ENCODE measurements at places on chromosomes 2 and 18.

GRCh38 chr2:222430681-222431080 lies 6.3 kb downstream of the SGPP2 start:
- DNase-seq: no peak

DNA sequence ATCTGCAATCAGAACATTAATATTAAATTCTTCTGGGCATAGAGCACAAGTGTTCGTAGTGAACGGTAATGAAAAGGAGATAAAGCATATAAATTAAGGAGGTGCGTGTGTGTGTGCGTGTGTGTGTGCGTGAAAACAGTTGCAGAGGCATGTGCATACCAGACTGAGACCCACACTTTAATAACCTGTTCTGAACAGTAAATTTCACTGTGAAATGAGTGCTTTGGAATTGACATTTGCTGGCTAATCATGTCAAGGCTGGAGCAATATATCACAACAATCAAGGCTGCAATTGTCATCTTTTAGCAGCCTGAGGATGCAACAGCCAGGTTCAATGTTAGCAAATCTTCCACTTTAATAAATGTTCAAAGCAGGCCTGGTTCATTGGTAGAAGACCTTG lies 57.9 kb downstream of the DCDC2C start:
- DNase-seq: no peak

DNA sequence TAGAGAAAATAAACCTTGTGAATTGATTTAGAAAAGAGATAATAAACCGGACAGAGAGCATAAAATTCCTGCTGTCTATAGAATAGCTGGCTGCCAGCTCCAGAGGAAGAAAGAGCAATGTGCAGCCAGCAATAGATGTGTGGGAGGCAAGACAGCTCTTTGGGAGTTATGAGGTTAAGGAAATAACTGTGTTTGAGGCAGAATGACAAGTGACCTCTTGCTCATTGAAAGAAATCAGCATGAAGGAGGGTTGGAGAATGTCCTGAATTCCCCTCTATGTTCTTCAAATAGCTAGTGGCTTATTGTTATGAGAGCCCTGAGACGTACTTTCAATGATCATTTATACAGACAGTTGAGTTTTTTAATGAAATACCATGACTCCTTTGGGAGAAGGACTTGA lies 1009.9 kb upstream of the NXPH2 start:
- no peak for DNase-seq

DNA sequence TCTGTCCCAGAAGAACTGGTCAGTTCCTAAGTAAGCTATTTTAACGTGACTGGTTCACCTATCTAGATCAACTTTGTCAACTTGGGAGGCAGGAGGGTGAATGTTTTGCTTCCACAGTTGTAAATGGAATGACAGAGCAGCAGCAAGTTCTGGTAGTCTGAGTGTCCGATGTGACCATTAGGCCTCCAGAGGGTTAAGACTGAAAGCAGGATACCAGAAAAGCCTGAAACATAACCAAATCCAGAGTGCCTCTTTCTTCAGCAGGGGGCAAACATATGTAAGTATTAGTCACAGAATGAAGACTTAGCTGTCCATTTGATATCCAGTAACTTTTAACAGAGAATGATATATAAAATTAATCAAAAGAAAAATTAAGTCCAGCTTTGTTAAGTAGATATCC lies 9.2 kb downstream of the HOXD3 start:
- DNase-seq: no peak

- no peak for DNase-seq
Measured at GRCh38 chr2:68577183-68577582, 66.2 kb upstream of the PROKR1 start.

GRCh38 chr2:100397976-100398375 lies 19.5 kb downstream of the CHST10 start:
- DNase-seq: no peak

- no peak for DNase-seq
Measured at GRCh38 chr2:188244383-188244782, 47.3 kb upstream of the GULP1 start.

- peak; percentile 25 for DNase-seq
Measured at GRCh38 chr2:30336978-30337841, 105.9 kb downstream of the LBH start.

DNA sequence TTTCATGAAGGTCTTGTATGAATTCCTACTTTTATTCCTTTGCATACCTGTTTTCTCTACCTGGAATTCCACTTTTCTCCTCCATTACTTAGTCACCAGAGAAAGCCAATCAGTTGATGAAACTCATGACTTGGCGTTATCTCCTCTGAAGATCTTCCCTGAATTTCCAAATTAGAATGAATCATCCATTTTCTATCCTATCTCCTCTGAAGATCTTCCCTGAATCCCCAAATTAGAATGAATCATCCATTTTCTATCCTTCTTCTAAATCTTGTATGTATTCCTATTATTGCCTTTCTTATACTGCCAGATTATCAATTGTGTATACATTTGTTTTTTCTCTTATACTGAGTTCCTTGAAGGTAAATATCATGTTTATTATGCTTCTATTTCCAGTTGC lies 440.4 kb downstream of the CCDC85A start:
- DNase-seq: no peak

- no peak for DNase-seq
Measured at GRCh38 chr2:64259312-64259711, 115.1 kb upstream of the PELI1 start.

GRCh38 chr2:180472133-180472532 lies 465.0 kb upstream of the CWC22 start:
- no peak for DNase-seq

- DNase-seq: no peak
Measured at GRCh38 chr2:160499865-160500264, 6.3 kb upstream of the RBMS1 start.

DNA sequence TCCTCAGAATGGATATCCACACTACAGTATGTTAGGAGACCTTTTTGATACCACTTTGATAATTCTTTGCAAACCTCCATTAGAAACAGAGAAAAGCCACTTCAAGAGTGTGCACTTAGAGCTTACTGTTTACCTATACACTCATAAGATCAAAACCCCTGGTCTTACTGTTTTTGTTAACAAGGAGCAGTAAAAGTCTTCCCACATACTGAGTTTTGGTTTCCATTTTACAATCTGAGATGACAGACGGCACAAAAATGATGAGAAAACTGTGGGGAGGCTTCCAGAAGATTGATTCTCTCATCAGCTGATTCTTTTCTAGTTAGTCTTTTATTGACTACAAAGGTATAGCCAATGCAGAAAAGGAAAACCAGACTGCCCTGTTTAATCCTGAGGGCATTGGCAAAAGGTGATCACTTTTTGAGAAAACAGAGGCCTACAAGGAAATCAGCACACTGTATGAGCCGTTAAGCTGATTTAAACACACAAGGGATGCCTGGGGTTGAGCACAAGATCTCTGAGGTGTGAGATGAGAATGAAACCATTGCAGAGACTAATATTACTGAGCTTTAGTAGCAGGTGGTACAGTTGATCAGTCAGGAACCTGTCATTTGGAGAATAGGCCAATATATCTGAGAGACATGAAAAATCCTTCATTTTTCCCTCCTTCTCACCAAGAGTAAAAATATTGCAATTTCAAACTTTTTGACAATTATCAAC lies 368.6 kb downstream of the GRB14 start:
- DNase-seq: no peak

DNA sequence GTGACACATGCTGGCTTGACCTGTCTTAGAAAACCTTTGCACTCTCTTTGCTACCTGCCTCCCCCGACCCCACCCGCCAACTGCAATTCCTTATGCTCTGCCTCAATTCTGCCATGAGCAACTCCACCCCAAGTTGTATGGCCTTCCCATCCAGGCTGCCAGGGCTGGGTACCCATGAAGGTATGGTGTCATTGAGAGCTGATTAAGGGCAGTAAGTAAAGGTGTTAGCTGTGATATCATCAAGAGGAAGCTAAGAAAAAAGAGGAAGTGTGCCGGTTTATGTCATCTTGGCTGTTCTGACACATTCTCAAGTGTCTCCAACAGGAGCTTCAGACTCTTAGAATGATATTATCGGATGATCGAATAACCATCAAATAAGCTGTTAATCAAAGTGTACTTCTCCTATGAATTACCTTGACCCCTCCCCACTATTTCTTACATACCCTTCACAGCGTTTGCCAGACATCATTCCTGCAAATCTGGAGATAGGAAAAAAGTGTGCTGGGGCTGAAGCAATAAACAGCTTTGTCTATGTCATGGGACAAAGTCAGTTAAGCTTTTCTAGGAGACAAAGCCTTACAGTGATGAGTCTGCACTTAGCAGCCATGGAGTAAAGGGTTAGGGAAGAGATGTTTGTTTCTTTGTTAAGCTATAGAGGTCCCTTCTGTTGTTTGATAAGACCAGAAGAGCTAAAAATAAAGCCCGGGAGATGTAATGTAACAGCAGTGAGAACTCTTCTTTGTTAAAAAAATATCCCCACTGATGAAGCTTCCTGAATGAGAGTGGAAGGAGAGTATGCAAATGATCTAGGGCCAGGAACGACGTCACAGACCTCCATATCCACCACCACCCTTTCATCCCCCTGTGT lies 40.4 kb upstream of the SMAD2 start:
- DNase-seq: no peak

DNA sequence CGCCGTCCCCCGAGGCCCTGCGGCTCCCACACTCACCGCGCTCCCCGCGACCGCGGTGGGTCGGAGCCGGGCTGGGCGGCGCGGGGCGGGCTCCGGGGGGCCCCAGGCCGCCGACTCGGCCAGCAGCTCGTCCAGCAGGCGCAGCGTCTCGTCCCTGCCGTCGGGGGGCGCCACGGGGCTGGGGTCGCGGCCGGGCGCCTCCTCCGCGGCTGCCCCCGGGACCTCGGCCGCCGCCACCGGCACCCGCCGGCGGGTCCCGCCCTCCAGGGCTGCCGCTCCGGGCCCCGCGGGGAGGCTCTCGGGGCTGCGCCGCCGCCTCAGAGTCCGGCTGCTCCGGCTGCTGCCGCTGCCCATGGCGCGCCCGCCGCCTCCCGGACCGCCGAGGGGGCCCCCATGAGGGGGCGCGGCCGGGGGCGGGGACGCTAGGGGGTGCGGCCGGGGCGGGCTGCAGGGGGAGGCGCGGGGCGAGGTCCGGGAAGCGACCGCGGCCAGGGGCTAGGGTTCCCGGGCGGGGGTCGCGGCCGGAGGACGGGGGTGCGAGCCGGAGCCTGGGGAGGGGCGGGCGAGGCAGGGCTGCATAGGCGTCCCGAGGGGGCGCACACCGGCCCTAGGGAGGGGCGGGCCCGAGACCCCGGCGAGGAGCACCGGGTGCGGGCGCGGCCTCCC lies at the start of gene CYS1:
CYS1 (minus strand) TSS at position 542 of the 666 bp plus-strand sequence; CDS start at position 354, 188 bp downstream.
- no peak for DNase-seq

- DNase-seq: no peak
Measured at GRCh38 chr2:234240917-234241316, 190.4 kb downstream of the SPP2 start.

DNA sequence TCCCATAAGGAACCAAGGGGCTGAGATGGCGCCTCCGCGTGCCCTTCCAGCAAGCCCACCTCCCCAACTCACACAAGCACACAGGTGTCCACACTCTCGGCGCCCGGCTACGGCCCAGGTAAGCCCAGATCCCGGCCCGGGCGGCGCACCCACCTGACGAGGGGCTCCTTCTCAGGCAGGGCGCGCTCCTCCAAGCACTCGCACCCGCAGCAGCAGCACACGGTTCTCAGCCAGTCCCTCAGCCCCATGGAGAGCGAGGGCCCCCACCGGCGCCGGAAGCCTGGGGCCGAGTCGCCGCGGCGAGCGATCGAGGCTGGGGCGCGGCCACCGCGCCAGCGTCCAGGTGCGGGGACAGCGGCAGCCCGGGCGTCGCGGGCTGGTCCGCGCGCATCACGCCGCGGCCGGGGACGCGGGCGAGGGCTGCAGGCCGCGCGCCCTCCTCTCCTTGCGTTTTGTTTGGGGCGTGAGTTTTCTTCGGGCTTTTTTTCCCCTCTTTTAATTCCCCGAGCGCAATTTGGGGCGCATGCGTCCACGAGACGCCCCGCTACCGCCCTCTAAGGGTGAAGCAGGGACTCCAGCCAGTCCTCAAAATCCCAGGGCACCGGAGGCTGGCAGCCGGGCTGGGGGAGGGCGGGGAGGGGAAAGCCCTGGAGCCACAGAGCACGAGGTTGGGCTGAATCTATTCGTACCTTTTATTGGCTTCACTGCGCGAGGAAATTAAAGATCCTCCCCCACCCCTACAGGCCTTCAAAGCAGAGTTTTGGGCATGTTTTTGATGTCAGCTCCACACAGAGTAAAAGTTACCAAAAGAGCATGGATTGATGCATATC lies at the start of gene MREG:
MREG (minus strand) TSS at position 472 of the 830 bp plus-strand sequence; CDS start at position 248, 224 bp downstream.
- peak; percentile 66 for DNase-seq

- DNase-seq: no peak
Measured at GRCh38 chr2:236088368-236089057, 79.7 kb downstream of the GBX2 start.

- no peak for DNase-seq
Measured at GRCh38 chr2:75896779-75897366, 186.2 kb upstream of the GCFC2 start.

DNA sequence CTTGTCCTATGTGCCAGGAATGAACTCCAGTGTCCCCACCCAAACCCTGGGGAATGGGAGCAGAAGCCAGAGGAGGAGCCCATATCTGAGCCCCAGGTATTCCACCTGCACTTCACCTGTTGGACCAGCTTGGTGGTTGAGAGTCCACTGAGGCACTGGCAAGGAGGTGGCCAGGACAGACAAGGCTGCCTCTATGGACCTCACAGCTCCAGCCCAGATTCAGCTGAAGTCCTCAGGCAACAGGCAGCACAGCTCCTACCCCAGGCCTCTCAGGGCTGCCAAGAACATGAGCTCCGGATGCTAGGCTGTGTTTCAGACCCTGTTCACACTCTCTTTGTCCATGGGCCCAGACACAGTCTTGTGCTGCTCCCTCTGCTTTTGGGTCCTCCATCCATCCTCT lies 2.9 kb upstream of the IL1F10 start:
- no peak for DNase-seq

DNA sequence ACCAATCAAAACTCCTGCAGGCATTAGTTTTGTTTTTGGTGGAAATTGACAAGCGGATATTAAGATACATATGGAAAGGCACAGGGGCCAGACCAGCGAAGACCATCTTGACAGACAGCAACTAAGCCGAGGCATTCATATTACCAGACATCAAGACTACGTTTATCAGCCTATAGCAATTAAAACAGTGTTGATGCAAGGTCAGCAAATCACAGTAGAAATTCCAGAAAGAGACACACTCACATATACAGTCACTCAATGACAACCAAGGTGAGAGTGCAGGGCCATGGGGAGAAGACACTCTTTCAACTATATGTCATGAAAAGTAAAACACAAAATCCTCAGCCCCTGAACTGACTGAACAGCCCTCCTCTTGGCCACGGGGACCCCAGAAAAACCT lies 164.6 kb downstream of the TPO start:
- no peak for DNase-seq

DNA sequence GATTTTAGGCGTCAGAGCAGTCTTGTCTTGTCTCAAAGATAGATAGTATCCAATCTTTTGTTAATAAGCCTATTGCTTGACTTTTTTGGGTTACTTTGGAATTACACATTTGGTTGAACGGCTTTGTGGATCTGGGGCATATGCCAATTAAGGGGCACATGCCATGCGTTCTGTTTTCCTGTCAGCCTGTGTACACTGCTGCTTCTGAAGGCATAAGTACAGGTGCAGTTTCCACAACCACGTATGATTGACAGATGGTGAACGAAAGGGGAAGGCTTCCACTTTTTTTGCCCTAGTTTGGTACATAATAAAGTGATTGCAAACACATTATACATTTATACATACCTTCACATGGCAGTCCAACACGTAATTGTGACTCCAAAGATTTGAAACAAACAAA lies 102.3 kb downstream of the RAPH1 start:
- DNase-seq: no peak

- DNase-seq: no peak
Measured at GRCh38 chr18:71370095-71370494, 1081.2 kb downstream of the SOCS6 start.

All from activated T-helper 1 cell treated with Interleukin-2 at 50 U/mL for 16 hours (primary cell).